ENCODE measurements at places on chromosomes 16 and 17. TPM values are rescaled to one million over a fixed set of nuclear protein-coding genes. Genes with fewer than 3 reads are reported as not detected.

DNA sequence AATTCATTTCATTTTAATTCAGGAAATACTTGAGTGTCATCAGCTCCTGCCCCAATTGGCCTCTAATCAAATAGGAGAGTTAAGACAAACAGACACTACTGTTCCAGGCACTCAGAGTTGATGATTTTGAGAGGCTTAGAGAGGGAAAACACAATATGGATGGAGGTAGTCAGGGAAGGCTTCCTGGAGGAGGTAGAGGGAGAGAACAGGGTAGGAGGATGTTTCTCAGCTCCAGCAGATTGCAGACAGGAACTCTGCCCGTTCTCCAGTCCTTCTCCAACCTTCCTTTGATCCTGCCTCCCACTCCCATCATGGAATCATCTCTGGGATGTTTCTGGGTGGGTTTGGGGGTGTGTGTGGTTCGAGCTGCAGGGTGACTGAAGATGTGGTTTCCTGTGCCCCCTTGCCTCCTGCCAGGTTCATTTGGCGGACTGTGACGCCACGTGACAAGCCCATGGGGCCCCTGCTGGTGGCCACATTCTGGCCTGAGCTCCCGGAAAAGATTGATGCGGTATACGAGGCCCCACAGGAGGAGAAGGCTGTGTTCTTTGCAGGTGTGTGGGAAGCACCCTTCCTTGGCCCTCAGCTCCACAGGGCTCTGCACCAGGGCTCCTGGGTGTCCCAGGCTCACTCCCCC, 12.2 kb upstream of the LPCAT2 start:
- no peaks in the 10 kb centered on the region for H3K27me3 ChIP-seq
- no peak overlapping the region for H3K4me3 ChIP-seq
- DNase-seq, result no peak
- H3K36me3 ChIP-seq, result peaks cover 46% of the 10 kb centered on the region

- no peak for DNase-seq
- H3K27me3 ChIP-seq, result peaks cover 6% of the 10 kb centered on the region
- no peak overlapping the region for H3K4me3 ChIP-seq
- H3K36me3 ChIP-seq, result no peaks in the 10 kb centered on the region
These were observed 26.8 kb downstream of the MPP2 start for GRCh38 chr17:43880420-43880991.

- H3K36me3 ChIP-seq, result no peaks in the 10 kb centered on the region
- H3K27ac ChIP-seq, result peak overlapping the region; percentile 85
- no peaks in the 10 kb centered on the region for H3K27me3 ChIP-seq
These were observed 31.8 kb downstream of the NSMCE1 start for GRCh38 chr16:27236635-27237218.

DNA sequence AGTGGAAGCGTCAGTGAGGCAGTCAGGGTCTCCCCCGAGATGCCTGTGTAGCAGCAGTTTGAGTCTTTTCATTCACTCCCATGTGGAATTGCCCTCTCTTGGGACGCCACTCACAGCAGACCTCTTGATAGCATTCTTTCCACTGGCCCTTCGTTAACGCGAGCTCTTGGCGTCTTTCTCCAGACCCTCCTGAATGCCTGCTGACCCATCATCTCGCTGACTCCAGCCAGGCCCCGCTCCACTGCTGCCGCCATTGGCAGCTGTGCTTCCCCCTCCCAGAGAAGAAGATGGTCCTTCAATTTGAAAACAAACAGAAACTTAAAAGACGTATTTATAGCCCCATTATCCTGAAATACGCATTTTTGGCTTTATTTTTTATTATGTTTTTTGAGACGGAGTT, 63.1 kb downstream of the SEC14L1 start:
- H3K4me3 ChIP-seq, result no peak overlapping the region
- no peak for DNase-seq
- no peak overlapping the region for H3K27ac ChIP-seq
- peaks cover 12% of the 10 kb centered on the region for H3K4me1 ChIP-seq
- peaks cover 63% of the 10 kb centered on the region for H3K36me3 ChIP-seq

DNA sequence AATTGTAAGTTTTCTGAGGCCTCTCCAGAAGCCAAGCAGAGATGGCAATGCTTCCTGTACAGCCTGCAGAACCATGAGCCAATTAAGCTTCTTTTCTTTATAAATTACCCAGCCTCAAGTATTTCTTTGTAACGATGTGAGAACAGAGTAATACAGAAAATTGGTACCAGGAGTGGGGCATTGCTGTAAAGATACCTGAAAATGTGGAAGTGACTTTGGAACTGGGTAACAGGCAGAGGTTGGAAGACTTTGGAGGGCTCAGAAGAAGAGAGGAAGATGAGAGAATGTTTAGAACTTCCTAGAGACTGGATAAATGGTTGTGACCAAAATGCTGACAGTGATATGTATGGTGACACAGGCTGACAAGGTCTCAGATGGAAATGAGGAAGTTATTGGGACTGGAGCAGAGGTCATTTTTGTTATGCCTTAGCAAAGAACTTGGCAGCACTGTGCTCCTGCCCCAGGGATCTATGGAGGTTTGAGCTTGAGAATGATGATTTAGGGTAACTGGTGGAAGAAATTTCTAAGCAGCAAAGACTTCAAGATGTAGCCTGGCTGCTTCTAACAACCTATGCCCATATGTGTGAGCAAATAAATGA, 23.1 kb downstream of the PRDM7 start:
- H3K4me3 ChIP-seq, result no peak overlapping the region
- DNase-seq, result no peak
- H3K36me3 ChIP-seq, result peaks cover 5% of the 10 kb centered on the region
- peaks cover 2% of the 10 kb centered on the region for H3K27me3 ChIP-seq
- no peak overlapping the region for H3K27ac ChIP-seq

GRCh38 chr16:4371357-4372000, at the start of gene VASN:
TSS of gene VASN (plus strand) at chr16:4371848. CDS start at chr16:4380878, 9,030 bp downstream.
- H3K27ac ChIP-seq, result peak within 1 kb of the TSS; percentile 89
- peaks cover 55% of the 10 kb centered on the region for H3K4me1 ChIP-seq
- H3K4me3 ChIP-seq, result peak within 1 kb of the TSS; percentile 89
- peaks cover 2% of the 10 kb centered on the region for H3K36me3 ChIP-seq

DNA sequence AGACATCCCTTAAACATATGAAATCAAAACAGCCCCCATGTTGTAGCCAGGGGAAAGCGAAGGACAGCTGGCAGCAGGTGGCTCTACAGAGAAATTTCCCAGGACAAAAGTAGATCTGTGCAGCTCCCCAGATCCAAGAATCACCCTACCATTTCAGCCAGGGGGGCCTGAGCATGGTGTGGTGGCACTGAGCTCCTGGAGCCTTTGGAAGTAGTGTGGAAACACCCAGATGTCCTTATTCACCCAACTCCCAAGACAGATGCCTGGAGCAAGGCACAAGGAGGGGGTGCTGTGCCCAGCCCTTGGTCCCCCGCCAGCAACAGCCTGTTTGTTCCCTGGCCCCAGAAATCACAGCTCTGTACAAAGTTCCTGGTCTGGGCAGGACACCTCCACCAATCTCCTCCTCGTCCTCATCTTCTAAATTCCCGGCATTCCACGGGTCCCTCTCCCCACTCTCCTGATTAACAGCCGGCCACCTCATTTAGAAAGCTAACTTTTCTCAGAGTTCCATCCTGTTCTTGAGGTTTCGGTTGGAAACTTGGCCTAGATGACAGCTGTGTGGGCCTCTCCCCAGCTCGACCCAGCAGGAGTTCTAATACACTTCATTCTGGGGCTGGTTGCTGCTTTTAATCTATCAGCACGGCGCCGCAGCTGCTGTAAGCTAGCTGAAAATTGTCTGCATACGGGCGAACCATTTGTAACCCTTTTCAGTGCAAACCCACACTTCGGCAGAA, 191.1 kb downstream of the C16orf78 start:
- peaks cover 23% of the 10 kb centered on the region for H3K4me1 ChIP-seq
- DNase-seq, result no peak
- peaks cover 3% of the 10 kb centered on the region for H3K27me3 ChIP-seq
- peak overlapping the region; percentile 54 for H3K27ac ChIP-seq
- H3K4me3 ChIP-seq, result peak overlapping the region; percentile 37

- peak overlapping the region; percentile 50 for H3K27ac ChIP-seq
- DNase-seq, result no peak
- H3K27me3 ChIP-seq, result no peaks in the 10 kb centered on the region
- peaks cover 16% of the 10 kb centered on the region for H3K4me1 ChIP-seq
These were observed 12.0 kb downstream of the VAC14 start for GRCh38 chr16:70788668-70789594.

GRCh38 chr17:45688820-45689219, 95.3 kb upstream of the CRHR1 start:
- no peaks in the 10 kb centered on the region for H3K4me1 ChIP-seq
- H3K27me3 ChIP-seq, result peaks cover 52% of the 10 kb centered on the region
- no peak overlapping the region for H3K27ac ChIP-seq
- H3K4me3 ChIP-seq, result no peak overlapping the region
- no peaks in the 10 kb centered on the region for H3K36me3 ChIP-seq

DNA sequence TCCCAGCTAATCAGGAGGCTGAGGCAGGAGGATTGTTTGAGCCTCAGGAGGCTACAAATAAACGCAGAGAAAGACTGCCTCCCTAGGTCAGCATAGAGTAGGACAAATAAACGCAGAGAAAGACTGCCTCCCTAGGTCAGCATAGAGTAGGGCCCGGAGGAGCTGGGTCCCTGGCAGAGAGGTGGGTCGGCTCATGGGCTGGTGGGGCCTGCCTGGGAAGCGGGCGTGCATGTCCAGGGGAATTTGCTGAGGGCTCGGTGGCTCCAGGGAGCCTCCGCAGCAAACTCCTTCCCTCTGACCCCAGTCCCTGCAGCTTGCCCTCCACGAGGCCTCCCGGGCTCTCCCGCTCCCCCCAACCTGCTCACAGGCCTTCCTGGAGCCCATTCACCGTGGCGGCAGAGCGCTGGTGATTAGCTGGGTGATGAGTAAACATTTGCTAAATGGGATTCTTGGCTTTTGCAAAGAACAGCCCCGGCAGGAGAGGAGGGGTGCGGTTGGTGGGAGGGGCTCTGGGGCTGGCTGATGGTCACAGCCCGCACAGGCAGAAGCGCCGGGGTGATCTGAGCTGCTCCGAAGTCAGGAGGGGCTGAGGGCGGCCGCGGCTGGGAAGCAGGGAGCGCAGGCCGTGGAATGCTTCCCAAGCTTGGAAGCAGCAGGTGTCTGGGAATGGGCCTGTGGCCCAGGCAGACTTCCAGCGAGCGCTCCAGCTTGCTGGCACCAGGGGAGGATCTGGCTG, 93.1 kb downstream of the RTN4RL1 start:
- no peaks in the 10 kb centered on the region for H3K36me3 ChIP-seq
- peaks cover 5% of the 10 kb centered on the region for H3K4me1 ChIP-seq
- peaks cover 11% of the 10 kb centered on the region for H3K27me3 ChIP-seq
- DNase-seq, result no peak
- H3K4me3 ChIP-seq, result no peak overlapping the region

DNA sequence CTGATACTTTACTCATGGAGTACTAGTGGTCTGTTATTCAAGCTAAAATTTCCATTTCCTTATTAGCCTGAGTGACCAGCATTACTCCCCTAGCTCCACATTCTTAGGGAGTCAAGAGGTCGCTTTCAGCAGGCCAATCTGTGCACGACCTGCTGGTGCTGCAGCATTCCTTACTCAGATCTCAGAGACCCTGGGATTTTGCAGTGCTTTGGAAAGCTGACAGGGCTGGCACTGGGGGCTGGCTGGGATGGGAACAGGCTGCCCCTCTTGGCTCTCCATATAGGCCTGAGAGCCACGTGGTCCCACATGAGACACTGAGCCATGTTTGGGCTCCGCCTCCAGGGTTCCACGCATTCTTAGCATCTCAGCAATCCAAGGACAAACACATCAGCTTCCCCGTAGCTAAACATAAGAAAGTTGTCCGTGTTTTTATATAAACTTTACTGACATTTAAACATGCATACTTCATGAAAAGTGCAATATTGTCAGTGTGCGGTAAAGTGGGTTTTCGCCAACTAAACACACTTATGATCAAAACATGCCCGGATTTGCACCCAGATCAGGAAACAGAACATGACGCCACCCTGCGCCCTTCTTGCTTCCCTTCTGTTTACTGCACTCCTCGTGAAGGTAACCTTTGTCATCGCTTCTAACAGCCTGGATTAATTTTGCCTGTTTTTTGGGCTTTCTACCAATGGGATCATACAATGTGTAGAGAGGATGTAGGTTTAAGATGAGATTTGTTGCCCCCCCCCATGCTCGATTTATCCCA, 254.5 kb upstream of the CACNG5 start:
- DNase-seq, result peak; percentile 85
- no peaks in the 10 kb centered on the region for H3K27me3 ChIP-seq
- no peaks in the 10 kb centered on the region for H3K36me3 ChIP-seq

DNA sequence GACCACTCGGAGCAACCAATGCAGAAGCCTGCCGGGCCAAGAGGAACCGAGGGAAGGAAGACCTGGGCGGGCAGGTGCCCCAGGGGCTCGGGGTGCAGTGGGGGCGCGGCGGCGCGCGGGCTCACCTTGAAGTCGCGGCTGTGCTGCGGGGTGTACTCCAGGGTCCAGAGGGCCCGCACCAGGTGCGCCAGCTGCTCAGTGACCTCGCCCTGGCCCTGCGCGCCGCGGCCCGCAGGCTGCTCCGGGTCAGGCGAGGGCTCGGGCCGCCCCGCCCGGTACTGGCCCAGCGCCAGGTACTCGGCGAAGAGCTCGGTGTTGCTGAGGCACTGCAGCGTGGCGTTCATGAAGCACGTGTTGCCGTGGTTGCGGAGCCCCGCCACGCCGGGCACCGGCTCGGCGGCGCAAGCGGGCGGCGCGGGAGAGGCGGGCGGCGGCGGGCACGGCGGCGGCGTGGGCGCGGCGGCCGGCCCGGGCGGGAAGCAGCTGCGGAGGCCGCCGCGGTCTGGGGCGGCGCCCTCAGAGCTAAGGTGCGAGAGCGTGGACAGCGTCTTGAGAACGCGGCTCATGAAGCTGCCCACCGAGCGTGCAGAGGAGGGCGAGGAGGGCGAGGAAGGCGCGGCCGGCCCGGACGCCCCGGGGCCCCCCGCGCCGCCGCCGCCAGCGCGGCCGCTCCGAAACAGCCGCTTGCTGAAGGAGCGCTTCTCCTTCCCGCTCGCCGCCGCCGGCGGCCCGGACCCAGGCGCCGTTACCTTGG, 562 bp downstream of the USP31 start:
- DNase-seq, result peak; percentile 85
- peak overlapping the region; percentile 83 for H3K4me3 ChIP-seq
- H3K36me3 ChIP-seq, result no peaks in the 10 kb centered on the region
- peaks cover 30% of the 10 kb centered on the region for H3K4me1 ChIP-seq
- peaks cover 13% of the 10 kb centered on the region for H3K27me3 ChIP-seq

GRCh38 chr16:84952335-84953189, 58.8 kb downstream of the ZDHHC7 start:
- H3K27ac ChIP-seq, result no peak overlapping the region
- no peak overlapping the region for H3K4me3 ChIP-seq
- H3K27me3 ChIP-seq, result no peaks in the 10 kb centered on the region
- no peaks in the 10 kb centered on the region for H3K36me3 ChIP-seq

The TBC1D3H gene
- total RNA-seq, result not detected

The SOST gene
- total RNA-seq, result not detected

The PAGR1 gene
- total RNA-seq, result 29.1 TPM

The ZNF200 gene
- 9.1 TPM for total RNA-seq

The ADAD2 gene
- total RNA-seq, result not detected

The PRM3 gene
- not detected for total RNA-seq

The DNAI2 gene
- total RNA-seq, result not detected

The GNAO1 gene
- 0.56 TPM for total RNA-seq

The ITGA3 gene
- total RNA-seq, result 221 TPM

Data from osteocyte (in vitro differentiated cells).